ENCODE measurements at places on chromosomes 12 and 14. TPM values are rescaled to one million over a fixed set of nuclear protein-coding genes. Genes with fewer than 3 reads are reported as not detected.
A peak's percentile ranks its signal among the peaks of the same experiment; 100 is the strongest.

DNA sequence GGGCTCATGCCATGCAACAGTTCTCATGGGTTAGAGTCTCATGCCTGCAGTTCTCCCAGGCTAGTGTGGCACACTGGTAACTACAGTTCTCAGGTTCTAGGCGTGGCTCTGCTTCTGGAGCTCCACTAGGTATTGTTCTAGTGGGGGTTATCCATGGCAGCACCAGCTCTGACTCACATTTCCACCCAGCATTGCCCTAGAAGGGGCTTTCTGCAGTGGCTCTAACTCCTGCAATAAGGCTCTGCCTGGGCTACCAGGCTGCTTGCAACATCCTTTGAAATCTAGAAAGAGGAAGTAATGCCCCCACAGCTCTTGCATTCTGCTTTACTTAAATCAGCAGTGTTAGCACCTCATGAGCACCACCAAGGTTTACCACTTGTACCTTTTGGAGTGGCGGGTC lies 220.3 kb upstream of the ARID2 start:
- no peak overlapping the region for H3K4me3 ChIP-seq
- no peaks in the 10 kb centered on the region for H3K36me3 ChIP-seq
- no peak for DNase-seq
- H3K27me3 ChIP-seq: no peaks in the 10 kb centered on the region

The MUCL1 gene
- not detected for total RNA-seq

DNA sequence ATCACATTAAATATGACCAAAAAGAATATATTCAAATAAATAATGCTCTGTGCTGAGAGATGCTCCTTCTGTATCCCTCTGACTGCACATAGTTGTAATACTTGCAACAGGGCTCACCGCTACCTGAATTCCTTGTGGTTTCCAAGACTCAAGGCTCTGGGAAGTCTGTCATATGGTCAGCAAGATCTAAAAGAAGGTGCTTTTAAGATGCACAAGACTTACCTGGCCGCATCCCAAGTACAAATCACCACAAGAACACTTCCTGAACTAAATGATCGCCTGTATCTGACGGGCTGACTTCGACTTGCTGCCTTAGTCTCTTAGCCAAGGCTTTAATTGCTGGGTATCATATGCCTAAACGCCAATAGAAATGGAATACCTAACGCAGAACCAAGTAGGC lies 67.2 kb downstream of the HECTD4 start:
- H3K4me3 ChIP-seq: no peak overlapping the region
- H3K27me3 ChIP-seq: no peaks in the 10 kb centered on the region
- H3K36me3 ChIP-seq: no peaks in the 10 kb centered on the region

DNA sequence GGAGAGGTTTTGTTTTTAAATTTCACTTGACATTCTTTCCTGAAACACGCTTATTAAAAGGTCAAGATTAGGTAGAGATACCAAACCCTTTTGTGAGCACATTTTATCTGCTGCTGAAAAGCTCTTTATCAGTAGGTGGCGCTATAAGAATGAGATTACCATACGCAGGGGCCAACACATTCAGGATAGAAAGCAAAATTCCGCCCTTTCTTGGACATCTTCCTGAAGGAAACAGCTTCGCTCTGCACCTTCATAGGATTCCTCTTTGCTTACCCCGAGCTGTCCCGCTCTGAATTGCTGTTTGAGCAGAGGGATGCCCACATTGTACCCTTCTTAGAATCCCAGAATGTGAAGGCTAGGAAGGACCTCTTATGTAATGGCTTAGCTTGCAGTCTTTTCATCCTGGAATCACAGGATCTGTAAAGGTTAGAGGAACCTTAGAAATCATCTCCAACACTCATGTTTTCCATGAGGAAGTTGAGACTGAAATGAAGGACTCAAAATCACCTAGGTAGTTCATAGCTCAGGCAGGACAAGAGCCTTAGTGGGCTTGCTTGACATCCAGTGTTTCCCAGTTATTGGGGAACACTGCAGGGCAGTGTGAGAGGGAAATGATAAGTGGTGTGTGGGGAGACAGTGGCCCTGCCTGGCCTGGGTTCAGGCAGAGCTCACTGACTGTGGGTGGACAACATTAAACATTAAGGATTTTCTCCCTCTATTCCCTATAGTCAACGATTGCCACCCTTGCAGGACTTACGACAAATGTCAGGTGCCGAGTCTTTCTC lies 38.7 kb upstream of the CRY1 start:
- no peak overlapping the region for H3K27ac ChIP-seq
- H3K4me3 ChIP-seq: no peak overlapping the region
- no peaks in the 10 kb centered on the region for H3K36me3 ChIP-seq
- DNase-seq: no peak
- no peaks in the 10 kb centered on the region for H3K4me1 ChIP-seq

GRCh38 chr12:40598073-40598472 lies 94.2 kb upstream of the CNTN1 start:
- no peaks in the 10 kb centered on the region for H3K4me1 ChIP-seq
- no peak overlapping the region for H3K4me3 ChIP-seq
- H3K27me3 ChIP-seq: no peaks in the 10 kb centered on the region
- H3K36me3 ChIP-seq: no peaks in the 10 kb centered on the region
- DNase-seq: no peak

The ADGRD1 gene
- total RNA-seq: 7.6 TPM

The TAS2R9 gene
- not detected for total RNA-seq

GRCh38 chr14:69464829-69465228 lies 19.7 kb upstream of the PLEKHD1 start:
- no peak overlapping the region for H3K27ac ChIP-seq
- no peaks in the 10 kb centered on the region for H3K27me3 ChIP-seq
- DNase-seq: no peak
- no peaks in the 10 kb centered on the region for H3K4me1 ChIP-seq
- H3K36me3 ChIP-seq: no peaks in the 10 kb centered on the region
- H3K4me3 ChIP-seq: no peak overlapping the region

- no peak overlapping the region for H3K27ac ChIP-seq
- no peak overlapping the region for H3K4me3 ChIP-seq
- H3K27me3 ChIP-seq: no peaks in the 10 kb centered on the region
- no peaks in the 10 kb centered on the region for H3K36me3 ChIP-seq
- no peak for DNase-seq
Measured at GRCh38 chr12:6370994-6371754, 4.2 kb downstream of the SCNN1A start.

- no peak overlapping the region for H3K4me3 ChIP-seq
- no peaks in the 10 kb centered on the region for H3K4me1 ChIP-seq
- H3K36me3 ChIP-seq: no peaks in the 10 kb centered on the region
Measured at GRCh38 chr12:1130164-1130563, 139.1 kb downstream of the ERC1 start.

DNA sequence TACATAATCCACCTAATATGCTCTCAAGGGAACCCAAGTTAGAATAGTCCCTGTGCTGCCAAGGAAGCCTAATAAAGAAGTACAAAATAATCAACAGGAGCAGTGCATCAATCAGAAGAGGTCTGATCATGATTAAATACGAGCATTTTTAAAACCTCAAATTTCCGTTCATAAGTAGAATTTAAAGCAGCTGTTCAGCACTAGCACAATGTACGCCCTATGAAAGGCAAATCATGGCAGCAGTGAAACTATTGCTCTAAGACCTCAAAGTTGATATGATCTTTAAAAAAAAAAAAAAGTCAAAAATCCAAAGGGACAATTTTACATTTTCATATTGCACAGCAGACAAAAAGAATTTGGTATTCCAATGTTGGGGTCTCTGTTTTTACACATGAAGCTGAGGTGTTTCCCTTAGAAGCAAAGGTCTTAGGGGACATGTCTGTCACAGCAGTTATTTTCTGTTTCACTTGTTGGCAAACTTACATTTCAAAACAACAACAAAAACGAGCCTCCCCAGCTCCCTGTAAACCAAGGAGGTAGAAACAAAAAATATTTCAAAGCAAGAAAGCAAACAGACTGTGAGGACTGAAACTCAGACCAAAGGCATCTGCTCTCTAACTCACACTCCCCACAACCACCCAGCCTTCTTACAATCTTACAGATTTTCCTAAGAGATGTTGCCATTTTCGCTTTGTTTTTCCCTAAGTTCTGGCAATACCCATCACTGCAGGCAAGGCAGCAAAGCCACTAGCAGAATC lies 28.2 kb downstream of the SOX5 start:
- no peak overlapping the region for H3K4me3 ChIP-seq
- H3K27me3 ChIP-seq: no peaks in the 10 kb centered on the region
- no peaks in the 10 kb centered on the region for H3K36me3 ChIP-seq
- no peaks in the 10 kb centered on the region for H3K4me1 ChIP-seq
- DNase-seq: no peak

The ZDHHC22 gene
- total RNA-seq: not detected

- no peaks in the 10 kb centered on the region for H3K27me3 ChIP-seq
- no peak for DNase-seq
- no peaks in the 10 kb centered on the region for H3K36me3 ChIP-seq
- H3K4me3 ChIP-seq: no peak overlapping the region
Measured at GRCh38 chr12:7857971-7858370, 14.7 kb downstream of the SLC2A14 start.

The MIPOL1 gene
- 27.6 TPM for total RNA-seq

- peak overlapping the region; percentile 39 for H3K27ac ChIP-seq
- DNase-seq: no peak
- H3K4me3 ChIP-seq: no peak overlapping the region
- H3K27me3 ChIP-seq: no peaks in the 10 kb centered on the region
- no peaks in the 10 kb centered on the region for H3K36me3 ChIP-seq
Measured at GRCh38 chr12:120231316-120232011, 30.6 kb upstream of the RPLP0 start.

- H3K4me1 ChIP-seq: no peaks in the 10 kb centered on the region
- no peak overlapping the region for H3K27ac ChIP-seq
- H3K27me3 ChIP-seq: no peaks in the 10 kb centered on the region
- no peak overlapping the region for H3K4me3 ChIP-seq
Measured at GRCh38 chr14:79840103-79840502, 371.2 kb downstream of the DIO2 start.

GRCh38 chr14:52802597-52802996 lies 11.2 kb upstream of the GNPNAT1 start:
- no peaks in the 10 kb centered on the region for H3K27me3 ChIP-seq
- H3K4me3 ChIP-seq: no peak overlapping the region
- no peaks in the 10 kb centered on the region for H3K4me1 ChIP-seq

DNA sequence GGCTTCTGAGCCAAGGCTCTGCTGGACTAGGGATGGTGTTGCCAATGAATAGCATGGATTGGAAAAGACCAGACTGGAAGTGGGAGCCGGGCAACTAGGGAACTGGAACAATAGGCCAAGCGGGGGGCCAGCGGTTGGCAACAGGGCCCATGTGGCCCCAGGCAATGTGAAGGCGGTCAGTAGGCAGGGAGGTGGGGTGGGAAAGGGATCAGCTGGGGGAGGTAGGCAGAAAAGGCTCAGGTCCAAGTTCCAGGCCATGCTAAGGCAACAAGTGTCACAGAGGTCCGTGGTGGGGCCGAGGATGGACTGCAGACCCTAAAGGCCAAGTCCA lies 14.9 kb upstream of the MLXIP start:
- peaks cover 32% of the 10 kb centered on the region for H3K4me1 ChIP-seq
- DNase-seq: no peak
- peak overlapping the region; percentile 92 for H3K27ac ChIP-seq
- H3K4me3 ChIP-seq: no peak overlapping the region
- no peaks in the 10 kb centered on the region for H3K27me3 ChIP-seq
